ENCODE measurements at places on chromosomes 16 and 17. TPM values are rescaled to one million over a fixed set of nuclear protein-coding genes. Genes with fewer than 3 reads are reported as not detected.

Gene WNT3
- 9.9 TPM for polyA plus RNA-seq

Gene CRAMP1
- polyA plus RNA-seq: 0.43 TPM

Gene CX3CL1
- 16.5 TPM for polyA plus RNA-seq

Gene ARMC5
- 0.35 TPM for polyA plus RNA-seq

Gene C17orf113
- 2.4 TPM for polyA plus RNA-seq

Gene KRTAP4-5
- not detected for polyA plus RNA-seq

Gene ZFPM1
- polyA plus RNA-seq: not detected

Gene CDRT15L2
- 0.77 TPM for polyA plus RNA-seq

Gene HP
- not detected for polyA plus RNA-seq

Gene CHST5
- polyA plus RNA-seq: 0.14 TPM

Gene LRRC45
- polyA plus RNA-seq: not detected

Gene CFDP1
- polyA plus RNA-seq: 108 TPM

Gene CRISPLD2
- 0.28 TPM for polyA plus RNA-seq

Gene CCDC154
- not detected for polyA plus RNA-seq

All from Purkinje cell (primary cell).